ENCODE measurements at places on chromosomes 4 and X.

DNA sequence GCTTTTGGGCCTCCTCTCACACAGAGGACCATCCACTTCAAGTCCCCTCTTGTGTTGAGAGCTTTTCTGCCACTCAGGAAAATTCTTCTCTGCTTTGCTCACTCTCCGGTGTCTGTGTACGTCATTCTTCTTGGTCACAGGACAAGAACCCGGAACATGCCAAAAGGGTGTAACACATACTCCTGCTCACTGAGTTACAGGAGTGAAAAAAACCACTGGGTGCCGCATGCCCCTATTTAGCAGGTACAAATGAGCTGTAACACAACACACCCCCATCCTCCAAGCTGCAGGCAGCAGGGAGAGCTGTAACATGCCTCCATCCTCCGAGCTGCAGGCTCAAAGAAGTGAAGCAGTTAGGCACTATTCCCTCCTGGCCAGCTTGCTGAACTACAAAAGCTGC lies 13.0 kb upstream of the CXCL2 start:
- DNase-seq, result no peak

GRCh38 chr4:138758196-138758595 lies 257.4 kb upstream of the NOCT start:
- DNase-seq, result no peak

- DNase-seq, result no peak
Observed at GRCh38 chrX:68234171-68234910, 199.0 kb downstream of the OPHN1 start.

GRCh38 chr4:36241771-36242170 lies 2.5 kb downstream of the ARAP2 start:
- no peak for DNase-seq

DNA sequence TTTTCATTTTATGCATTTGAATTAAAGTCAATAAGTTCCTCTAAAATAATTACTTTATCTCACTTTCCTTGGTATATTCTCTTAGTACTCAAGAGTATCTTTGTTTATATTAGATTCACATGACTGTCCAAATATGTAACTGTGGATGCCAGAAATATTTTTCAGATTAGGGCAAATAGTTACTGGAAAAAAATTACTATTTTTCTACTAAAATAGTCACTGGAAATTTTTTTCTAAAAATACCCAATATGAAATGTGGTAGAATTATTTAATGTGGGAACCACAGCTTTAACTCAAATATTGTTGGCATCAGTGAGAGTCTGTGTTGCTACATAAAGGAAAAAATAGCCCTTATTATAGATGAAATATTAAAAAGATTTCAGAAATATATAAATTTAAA lies 70.4 kb upstream of the NMU start:
- no peak for DNase-seq

- DNase-seq, result no peak
Observed at GRCh38 chr4:41609851-41610250, 71.9 kb downstream of the LIMCH1 start.

DNA sequence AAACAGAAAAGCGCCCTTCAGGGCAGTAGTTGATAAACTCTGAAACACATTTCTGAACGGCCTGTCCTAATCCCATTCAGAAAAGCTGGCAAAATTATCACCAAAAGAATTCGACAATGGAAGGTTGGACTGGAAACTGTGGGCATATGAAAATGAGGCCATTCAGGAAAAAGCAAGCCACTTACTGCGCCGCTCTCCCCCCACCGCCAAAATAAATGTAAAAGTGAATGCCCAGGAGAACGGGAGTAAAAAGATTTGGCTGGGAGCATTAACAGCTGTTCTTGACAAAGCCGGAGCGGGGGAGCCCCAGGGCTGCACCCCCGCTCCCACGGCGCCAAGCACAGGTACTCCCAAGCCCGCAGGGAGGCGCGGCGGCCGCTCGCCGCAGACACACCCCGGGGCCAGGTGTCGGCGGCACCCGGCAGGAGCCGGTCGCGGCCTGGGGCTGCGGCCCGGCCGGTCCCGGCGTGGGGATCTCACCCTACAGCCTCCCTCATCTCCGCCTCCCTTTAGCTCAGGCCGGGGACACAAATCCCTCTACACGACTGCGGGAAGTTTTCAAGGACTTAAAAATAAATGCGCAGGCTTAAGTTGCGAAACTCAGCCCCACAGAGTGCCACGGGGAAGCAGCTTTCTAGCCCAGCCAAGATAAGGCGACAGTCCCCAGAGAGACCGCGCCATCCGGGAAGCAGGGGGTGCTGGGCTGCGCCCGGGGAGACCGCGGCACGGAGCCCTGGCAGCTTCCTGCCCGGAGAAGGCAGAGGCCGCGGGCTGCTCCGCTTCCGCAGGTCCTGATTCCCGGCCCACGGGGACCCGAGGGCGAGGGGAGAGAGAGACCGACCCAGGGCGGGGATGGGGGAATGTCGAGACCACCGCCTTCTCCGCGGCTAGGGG lies 593 bp downstream of the SH3RF1 start:
- no peak for DNase-seq

GRCh38 chr4:113733685-113734084 lies 27.9 kb downstream of the CAMK2D start:
- DNase-seq, result no peak

DNA sequence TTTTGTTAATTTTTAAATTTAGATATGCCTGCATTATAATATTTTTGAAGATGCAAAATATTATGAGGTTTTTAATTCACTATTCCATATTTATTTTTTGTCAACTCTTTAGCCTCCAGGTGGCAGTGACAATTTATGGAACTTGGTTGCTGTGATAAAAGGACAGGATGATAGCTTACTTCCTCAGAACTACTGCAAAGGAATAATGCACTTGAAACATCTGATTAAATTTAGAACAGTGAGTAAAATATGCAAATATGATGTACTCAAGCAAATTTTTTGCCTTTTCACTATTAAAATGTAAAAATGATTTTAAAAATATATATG lies 45.1 kb downstream of the SPATA4 start:
- no peak for DNase-seq

DNA sequence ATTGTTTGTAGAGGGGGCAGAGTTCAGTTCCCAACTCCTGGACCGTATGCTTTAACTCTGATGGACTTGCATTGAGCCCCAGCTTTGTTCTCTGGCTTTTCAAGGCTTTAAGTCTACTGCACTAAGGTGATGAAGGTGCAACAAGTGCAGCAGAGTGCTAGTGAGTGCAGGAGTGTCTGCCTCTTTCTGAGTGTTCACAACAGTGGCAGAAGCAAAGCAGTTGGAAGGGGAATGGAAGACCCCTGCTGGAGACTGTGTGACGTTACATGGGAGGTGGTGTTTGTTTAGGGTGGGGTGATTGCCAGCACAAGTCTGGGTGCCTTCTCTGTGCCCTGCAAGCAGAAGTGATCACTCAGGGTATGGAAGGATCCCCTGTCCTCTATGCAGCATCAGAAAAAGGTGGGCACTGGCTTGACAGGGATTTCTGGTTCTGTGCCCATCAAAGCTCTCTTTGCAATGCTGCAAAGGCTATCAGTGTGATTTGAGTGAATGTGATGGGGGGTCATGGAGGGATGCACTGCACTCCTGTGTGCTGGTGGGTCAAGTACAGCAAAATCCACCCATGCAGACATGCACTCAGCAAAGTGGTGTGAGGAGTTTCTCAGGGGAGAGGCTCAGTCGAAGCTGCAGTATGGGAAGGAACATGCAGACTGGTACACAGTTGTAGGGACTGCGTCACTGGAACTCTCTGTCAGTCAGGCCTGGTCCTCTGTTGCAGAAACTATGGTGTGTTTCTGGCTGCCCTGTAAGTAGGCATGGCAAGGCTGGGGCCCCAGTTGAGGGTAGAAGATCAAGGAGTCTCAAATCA lies 70.9 kb upstream of the UGT2B7 start:
- DNase-seq, result no peak

GRCh38 chr4:116849620-116850019 lies 235.8 kb downstream of the TRAM1L1 start:
- DNase-seq, result no peak

DNA sequence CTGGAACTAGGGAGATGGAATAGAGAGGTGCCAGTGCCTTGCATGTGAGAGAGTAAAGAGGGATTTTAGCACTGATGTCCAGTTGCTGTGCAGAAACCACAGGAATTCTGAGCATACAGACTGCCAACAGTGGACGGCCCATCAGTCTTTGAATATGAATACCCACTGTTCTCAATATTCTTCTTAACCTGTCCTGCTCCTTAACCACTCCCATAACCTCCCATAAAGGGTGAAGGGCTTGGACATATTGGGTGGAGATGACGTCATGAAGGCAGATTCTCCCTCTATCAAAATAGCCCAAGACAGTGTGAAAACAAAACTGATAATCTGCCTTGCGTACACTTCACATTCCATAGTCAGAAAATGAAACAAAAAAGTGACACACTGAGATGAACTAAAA lies 1313.7 kb upstream of the PABPC4L start:
- no peak for DNase-seq

- no peak for DNase-seq
Observed at GRCh38 chrX:104510801-104511200, 55.2 kb upstream of the IL1RAPL2 start.

DNA sequence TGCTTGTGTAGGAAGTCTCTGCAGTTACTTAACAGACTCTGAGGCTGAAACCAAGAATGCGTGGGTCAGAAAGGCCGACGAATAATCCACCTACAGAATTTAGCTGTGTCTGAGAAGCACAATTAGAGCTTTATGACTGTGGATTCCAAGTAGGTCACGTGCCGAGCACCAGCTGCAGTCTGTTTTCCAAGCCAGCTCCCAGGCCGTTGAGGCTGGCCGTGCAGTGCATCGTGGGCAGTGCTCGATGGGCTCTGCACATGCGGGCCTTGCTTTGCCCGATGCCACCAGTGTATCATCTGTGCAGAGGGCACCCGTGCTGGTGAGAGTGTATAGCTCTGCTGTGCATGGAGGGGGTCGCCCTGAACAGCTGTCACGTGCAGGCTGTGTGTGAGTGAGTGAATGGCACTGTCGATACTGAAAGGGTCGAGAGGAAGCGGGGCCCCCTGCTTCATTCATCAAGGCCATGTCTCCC lies 67.5 kb upstream of the CLDN34 start:
- no peak for DNase-seq

DNA sequence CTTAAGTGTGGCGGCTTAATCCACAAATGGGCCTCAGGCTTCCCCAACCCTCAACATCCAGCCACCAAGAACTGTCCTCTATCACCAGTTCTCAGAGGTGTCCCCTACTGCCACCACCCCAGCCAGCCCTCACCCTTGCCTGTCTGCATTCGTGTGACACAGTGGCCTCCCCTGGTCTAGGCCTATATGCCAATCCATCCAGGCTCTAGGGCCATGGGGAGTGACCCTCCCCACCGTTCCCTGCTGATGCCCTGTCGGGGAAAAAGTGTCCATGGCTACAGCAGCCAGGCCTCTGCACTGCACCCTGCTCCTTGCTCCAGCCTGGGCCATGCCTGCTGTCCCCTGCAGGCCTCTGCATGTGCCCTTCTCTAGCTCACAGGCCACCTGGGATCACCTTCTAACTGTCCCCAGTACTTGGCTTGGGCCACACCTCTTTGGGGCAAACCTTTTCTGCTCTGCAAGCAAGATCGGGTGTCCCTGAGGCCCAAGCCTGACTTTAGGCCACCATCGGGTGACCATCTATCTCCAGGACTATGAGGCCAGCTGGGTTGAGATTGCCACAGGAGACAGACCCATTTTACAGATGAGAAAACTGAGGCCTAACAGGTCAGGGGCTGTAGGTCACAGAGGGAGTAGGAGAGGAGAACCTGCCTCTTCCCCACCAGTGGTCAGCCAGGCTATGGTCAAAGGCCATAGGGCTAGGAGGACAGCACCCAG lies 75.8 kb downstream of the JAKMIP1 start:
- no peak for DNase-seq

DNA sequence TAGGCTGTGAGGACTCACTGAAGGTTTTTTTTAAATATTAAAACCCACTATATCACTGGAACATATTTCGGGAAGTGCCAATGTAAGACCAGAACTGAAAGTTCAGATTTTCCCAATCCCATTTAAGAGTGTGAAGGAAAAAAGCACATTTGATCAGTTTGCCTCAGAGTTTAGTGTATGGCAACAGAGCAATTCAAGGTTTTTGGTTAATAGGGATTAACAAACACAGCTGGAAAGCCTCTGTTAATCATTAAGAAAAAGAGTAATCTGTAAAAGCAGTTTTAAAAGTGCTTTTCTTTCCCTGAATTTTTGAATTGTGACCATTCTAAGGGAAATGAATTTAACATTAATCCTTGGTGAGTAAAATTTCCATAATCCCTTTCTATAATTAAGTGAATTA lies 60.4 kb downstream of the NPY5R start:
- DNase-seq, result no peak

- no peak for DNase-seq
Observed at GRCh38 chrX:30833896-30834295, 55.2 kb downstream of the TAB3 start.

DNA sequence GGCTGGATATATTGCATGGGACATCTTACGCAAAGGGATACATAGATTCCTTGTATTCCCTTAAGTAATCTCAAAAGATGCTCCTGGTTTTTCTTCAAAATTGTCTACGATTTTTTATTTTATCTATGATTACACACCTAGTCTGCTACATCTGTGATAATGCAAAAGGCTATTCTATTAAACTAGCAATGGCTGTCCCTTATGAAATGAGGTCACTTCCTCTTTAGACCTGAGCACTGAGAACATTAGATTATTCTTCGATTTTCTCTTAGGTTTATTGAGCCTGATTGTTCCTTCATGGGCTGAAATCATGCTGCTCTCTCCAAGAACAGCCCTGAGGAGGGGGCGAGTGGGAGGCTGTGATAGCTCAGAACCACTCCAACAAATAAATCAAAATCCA lies 126.8 kb upstream of the ENPP6 start:
- no peak for DNase-seq

DNA sequence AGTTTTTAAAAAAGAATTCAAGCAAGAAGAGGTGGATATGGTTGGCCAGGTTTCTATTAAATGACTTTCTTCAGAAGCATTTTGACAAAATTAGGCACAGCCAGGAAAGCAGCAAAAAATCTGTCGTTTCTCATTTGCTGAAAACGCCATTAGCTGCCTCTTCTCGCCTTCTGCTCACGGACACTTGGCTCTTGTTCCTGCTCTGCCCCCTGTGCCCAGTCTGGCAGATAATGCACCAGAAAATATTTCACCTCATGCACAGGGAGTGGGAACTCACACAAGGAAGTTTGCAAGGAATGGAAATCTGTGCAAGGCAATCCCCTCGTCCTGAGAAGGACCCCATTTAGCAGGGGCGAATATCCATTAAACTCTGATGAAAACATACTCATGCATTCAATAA lies 260.0 kb downstream of the PACRGL start:
- no peak for DNase-seq

- no peak for DNase-seq
Observed at GRCh38 chr4:174437749-174438148, 84.5 kb downstream of the HPGD start.

DNA sequence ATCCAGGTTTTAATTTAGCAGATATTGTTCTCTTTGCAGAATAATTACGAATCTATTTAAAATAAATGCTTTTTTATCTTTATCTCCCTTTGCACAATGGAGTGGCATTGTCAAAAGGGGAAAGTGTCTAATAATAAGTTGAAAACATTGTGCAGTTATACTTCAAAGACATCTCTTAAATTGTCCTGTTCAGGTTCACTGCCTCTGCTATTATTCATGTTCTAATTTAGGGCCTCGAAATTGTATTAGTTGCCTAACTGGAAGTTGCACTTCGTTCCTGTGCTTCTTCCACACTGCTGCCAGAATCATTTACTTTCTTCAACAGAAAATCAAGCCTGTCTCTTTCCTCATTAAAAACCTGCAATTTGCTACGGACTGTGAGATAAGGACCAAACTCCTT lies 150.5 kb upstream of the SPRY1 start:
- no peak for DNase-seq

GRCh38 chr4:67883458-67883857 lies 344 bp downstream of the TMPRSS11D start:
- DNase-seq, result no peak
